ENCODE measurements at places on chromosomes 3 and 15.

DNA sequence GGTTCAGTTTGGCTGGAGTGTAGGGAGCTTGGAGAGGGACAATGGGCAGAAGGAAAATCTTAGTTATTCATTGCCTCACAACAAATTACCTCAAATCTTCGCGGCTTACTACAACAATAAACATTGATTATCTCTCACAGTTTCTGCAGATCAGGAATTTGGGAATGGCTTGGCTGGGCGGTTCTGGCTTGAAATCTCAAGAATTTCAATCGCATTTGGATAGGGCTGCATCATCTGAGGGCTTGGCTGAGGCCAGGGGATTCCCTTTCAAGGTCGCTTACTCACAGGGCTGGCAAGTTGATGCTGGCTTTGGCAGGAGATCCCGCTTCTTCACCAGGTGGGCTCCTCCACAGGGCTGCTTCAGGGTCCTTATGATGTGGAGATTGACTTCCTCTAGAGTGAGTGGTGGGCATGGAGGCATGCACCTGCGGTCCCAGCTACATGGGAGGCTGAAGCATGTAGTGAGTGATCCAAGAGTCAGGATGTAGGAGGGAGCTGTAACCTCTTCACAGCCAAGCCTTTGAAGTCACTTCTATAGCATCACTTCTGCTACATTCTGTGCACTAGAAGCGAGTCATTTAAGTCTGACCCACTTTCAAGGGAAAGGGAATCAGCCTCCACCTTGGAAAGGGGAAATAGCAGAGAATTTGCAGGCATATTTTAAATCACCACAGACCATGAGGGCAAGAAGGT, 63.1 kb downstream of the CDC25A start:
- DNase-seq, result no peak

- no peak for DNase-seq
Observed at GRCh38 chr3:185082149-185082548, 70.7 kb downstream of the C3orf70 start.

GRCh38 chr15:73981761-73982221, 10.3 kb downstream of the STOML1 start:
- no peak for DNase-seq

- DNase-seq, result no peak
Observed at GRCh38 chr3:117476572-117476971, 767.0 kb downstream of the TUSC7 start.

- no peak for DNase-seq
Observed at GRCh38 chr3:86051058-86051457, 939.9 kb downstream of the VGLL3 start.

GRCh38 chr15:38414357-38414756, 39.6 kb upstream of the FAM98B start:
- peak; percentile 5 for DNase-seq

DNA sequence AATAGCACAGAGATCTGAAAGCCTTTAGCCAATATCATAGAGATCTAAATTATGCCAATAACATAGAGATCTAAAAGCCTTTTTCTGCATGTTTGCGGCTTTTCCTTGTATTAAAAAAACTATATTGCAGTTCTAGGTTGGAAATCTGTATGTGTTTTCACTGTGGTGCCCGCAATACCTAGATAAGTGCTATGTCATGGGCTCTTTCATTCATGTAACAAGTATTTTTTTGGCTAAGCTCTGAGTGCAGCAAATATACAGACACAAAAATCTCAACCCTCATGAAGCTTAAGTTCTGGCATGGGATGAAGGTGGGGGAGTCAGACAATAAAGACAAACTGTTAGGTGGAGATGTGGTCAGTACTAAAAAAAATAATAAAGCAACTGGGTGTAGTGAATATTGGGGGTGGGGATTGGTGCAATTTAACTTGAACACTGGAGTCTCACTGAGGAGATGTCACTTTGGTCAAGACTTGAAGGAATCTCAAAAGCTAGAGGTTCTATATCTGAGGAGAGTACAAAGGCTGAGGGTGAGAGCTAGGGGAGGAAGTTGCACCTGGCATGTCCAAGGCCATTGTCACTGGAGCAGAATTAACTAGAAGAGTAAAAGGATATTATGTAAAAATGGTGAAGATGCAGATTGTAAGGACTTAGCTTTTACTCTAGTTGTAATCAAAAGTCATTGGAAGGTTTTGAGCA, 973 bp downstream of the BUB1B start:
- no peak for DNase-seq

- DNase-seq, result no peak
Observed at GRCh38 chr3:148372206-148372875, 325.4 kb upstream of the AGTR1 start.

- DNase-seq, result no peak
Observed at GRCh38 chr3:22117751-22118346, 366.8 kb upstream of the ZNF385D start.

- DNase-seq, result no peak
Observed at GRCh38 chr15:64776402-64776786, 1.0 kb upstream of the RBPMS2 start.

- DNase-seq, result no peak
Observed at GRCh38 chr15:76991048-76991447, 3.9 kb upstream of the PSTPIP1 start.

GRCh38 chr15:78276064-78276943, 11.9 kb downstream of the DNAJA4 start:
- no peak for DNase-seq

GRCh38 chr3:114846779-114847178, 300.3 kb downstream of the ZBTB20 start:
- no peak for DNase-seq

GRCh38 chr3:71689291-71689690, 35.9 kb downstream of the EIF4E3 start:
- DNase-seq, result no peak

DNA sequence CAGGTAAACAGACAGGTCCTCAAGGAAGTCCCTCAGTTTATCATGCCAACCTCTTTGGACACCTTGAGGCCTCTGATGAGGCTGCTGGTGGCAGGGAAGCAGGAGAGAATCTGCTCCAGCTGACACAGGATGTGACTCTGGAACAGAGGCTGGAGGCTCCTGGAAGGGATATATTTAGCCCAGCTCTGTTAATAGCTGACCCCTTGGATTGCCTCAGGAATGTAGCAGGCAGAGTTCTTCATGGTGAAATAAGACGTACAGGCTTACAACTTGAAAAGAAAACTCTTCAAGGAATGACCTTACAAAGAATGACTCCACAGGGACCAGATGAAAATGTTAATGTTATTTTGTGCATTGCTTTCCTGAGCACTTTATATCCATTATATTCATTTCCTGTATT, 90.5 kb downstream of the AQP9 start:
- no peak for DNase-seq

DNA sequence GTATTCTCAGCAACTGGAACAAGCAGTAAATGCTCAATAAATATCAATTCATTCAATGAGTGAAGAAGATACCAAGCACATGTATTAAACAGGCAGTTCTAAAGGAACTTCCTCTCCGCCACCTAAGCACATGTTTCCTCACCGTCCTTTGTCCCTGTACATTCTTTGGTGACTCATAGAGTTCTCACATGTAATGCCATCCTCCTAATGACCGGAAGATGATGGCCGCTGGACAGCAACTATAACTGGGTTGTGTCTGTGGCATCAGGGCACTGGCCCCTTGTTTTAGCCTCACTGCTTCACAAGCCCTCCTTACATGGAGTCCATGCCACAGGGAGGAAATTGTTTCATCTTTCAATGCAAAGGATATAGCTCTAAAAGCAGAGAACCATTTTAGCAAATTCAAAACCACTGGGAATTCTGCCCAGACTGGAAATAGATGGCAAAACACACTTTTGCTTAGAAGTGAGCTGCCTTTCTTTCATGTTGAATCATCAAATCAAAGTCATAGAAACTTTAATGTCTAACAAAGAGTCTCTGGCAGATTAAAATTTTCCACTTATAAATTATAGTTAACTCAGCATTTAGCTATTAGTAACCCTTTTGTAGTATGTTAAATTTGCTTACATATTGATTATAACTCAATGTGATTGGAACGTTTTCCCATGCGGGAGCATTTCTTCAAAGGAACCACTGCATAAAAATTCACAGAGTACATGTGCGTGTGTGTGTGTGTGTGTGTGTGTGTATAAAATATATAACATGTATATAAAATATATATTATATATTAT, 74.1 kb downstream of the GAP43 start:
- no peak for DNase-seq

Data from GOT3 (cell line).